Activated CD4-positive, alpha-beta T cell treated with anti-CD3 and anti-CD28 coated beads, Interleukin-2, amount 10 ng/mL, durations not matched to agents 24 days and 14 days (primary cell): ENCODE measurements at places on chromosomes 11 and 22.

DNA sequence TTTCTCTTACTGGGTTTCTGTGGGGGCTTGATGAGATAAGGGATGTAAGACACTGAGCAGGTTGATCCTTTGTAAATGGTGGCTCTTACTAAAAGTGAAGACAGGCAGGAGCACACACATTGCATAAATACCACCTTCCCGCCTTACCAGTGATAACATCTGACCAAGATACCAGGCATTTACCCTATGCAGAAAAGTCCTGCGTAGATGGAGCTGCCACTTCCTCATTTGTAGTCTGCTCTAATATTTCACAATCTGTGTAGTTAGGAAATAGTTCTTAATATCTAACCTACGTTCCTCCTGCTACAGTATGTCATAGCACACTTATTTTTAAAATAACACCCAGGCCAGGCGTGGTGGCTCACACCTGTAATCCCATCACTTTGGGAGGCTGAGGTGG, 23.9 kb upstream of the SWAP70 start:
- DNase-seq: no peak

- peak; percentile 64 for DNase-seq
These were observed 1.1 kb downstream of the HMGXB4 start for GRCh38 chr22:35258191-35258988.

- no peak for DNase-seq
These were observed 2.6 kb downstream of the KCNJ5 start for GRCh38 chr11:128893578-128894285.

GRCh38 chr22:33883561-33883960, 36.7 kb downstream of the LARGE1 start:
- no peak for DNase-seq
